ENCODE measurements at places on chromosomes 2 and 18.

- DNase-seq = no peak
Measured at GRCh38 chr18:26457611-26458353, 90.6 kb downstream of the KCTD1 start.

- no peak for DNase-seq
Measured at GRCh38 chr2:71531522-71532047, 78.2 kb downstream of the DYSF start.

DNA sequence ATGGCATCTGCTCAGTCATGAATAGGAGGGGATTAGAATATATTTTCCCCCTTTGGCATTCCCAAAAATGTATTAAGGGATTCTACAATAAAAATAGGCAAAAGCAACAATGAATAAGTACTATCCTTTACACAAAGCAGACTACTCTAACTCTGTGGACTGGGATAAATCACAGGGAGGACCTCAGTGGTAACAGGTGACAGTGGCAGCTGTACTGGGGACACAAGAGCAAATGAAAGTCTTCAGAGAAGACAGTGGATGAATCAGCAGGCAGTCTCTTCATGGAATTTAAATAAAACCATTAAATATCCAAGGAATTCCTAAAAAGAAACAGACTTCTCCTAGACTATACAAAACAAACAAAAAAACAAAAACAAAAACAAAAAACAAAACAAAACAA, 4.8 kb downstream of the CDH7 start:
- no peak for DNase-seq

DNA sequence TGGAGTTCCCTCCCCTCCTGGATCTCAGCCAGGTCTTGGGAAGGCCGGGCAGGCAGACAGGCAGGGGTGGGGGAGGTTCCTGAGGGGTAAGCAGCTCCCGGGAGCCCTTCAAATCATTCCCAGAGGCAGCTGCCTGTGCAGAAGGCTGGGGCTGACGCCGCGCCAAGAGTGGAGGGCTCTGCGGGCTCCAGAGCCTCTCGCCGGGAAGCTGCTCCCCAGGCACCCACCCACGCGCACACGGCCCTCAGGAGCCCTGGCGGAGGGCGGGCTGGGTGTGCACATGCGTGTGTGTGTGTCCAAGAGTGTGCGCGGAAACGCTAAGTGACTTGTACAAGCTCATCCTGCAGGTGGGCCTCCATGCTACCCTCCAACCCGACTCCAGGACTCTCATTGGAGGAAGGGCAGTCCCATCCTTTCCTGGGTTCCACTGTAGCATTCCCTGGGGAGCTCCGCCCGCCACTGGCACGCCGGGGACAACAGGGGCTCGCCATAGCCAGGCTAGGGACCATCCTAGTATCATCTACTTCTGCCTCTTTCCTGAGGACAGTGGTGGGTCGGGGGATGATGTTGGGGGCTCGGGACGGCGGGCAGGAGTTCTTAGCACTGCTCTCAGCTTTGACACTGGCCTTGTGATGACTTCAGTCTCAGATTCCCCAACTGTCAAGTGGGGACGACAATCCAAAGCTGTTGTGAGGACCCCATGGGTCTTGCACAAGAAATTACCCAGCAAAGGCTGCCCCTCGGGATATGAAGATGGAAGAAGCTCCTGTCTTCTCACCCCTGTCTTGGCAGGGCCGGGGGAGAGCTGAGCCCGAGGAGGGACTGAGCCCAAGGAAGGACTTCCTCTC, 50.3 kb downstream of the INHBB start:
- no peak for DNase-seq

- no peak for DNase-seq
Measured at GRCh38 chr2:214549946-214550345, 139.1 kb downstream of the VWC2L start.

GRCh38 chr18:39607034-39607433, 2041.4 kb upstream of the CELF4 start:
- DNase-seq = no peak

- DNase-seq = no peak
Measured at GRCh38 chr2:184904991-184905390, 306.7 kb downstream of the ZNF804A start.

DNA sequence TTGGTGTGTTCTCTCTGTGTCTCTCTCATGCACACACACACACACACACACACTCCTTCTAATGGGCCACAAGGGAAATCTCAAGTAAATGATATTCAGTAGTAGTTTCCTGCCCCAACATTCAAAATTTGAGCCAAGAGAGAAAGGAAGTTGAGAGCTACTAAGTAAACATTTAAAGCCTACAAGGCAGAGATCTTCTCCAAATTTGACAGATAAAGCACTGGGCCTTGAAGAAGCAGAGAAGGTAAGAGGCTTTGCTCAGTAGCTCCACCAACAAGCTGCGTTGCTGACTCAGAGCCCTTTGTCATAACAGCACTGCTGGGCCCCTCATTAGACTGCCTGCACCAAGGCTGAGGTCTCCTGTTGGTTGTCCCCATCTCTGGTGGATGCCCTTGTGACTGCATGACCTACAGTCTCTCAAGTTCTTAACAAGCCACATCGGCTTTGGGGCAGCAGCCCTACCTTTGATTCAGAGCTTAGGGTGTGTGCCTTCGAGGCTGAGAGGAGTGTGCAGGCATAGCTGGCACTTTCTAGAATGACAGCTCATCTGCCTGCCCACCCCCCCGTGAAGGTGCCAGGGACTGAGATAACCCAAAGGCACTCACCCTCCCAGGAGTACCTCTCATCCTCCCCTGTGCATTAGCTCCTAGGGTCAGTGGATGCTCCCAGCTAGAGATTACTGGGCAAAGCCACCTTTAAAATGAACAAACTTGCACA, 32.3 kb upstream of the NEB start:
- DNase-seq = no peak

Measured in GM03348 (cell line).